GM12891 (cell line): ENCODE measurements at places on chromosomes 5 and 9.
A peak's percentile ranks its signal among the peaks of the same experiment; 100 is the strongest.

DNA sequence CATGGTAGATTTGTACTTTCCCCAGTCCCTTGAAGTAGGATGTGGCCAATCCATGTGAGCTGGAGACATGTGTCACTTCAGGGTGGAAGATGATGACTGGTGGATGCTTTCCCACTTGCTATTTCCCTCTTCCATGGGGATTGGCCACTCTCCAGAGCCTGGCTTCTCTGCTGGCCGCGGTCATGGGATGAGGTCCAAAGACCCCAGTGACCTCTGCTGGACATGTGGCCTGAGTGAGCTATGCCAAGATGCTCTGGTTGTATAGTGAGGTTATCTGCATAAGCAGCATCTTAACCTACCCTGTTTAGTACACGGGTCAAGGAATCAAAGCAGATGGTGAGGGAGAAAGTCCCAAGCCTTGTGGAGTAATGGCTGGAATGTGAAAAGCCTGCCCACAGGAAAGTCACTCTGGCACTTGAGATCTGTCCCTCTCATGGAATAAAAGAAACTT lies 47.1 kb downstream of the SH3PXD2B start:
- DNase-seq: no peak

DNA sequence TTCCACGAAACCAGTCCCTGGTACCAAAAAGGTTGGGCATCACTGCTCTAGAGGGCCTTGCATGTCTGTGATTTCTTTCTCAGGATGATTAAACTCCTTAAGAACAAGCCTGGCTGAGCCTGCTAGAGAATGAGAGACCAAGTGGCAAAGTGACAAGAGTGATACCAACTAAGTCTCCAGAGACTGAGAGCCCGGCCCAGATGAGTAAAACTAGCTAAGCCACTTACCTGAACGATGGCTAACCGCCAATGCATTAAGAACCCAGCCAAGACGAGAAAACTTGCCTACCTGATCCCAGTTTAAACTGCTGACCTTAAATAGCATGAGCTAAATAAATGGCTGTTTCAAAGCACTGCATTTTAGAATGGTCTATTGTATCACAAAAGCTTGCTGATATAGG lies 5.6 kb upstream of the CCDC152 start:
- DNase-seq: no peak

GRCh38 chr5:133950821-133951612 lies 17.4 kb downstream of the C5orf15 start:
- DNase-seq: no peak

- DNase-seq: no peak
Measured at GRCh38 chr5:80182809-80183580, 72.9 kb downstream of the SERINC5 start.

DNA sequence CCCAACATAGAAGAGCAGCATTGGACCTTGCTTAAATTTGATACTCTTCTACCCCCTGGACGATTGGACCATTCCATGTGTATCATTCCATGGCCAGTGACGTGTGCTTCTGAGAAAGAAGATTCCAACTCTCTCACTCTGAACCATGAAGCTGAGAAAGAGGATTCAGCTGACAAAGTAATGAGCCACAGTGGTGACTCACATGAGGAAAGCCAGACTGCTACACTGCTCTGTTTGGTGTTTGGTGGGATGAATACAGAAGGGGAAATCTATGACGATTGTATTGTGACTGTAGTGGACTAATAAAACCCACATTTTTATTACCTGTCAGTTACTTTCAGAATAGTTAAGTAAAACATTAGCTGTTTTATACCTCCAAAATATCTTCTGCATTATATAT lies 7.5 kb downstream of the HSPA5 start:
- DNase-seq: no peak

- DNase-seq: no peak
Measured at GRCh38 chr5:955886-956761, 52.5 kb upstream of the NKD2 start.

GRCh38 chr5:172669386-172670004 lies 28.4 kb downstream of the NEURL1B start:
- no peak for DNase-seq

DNA sequence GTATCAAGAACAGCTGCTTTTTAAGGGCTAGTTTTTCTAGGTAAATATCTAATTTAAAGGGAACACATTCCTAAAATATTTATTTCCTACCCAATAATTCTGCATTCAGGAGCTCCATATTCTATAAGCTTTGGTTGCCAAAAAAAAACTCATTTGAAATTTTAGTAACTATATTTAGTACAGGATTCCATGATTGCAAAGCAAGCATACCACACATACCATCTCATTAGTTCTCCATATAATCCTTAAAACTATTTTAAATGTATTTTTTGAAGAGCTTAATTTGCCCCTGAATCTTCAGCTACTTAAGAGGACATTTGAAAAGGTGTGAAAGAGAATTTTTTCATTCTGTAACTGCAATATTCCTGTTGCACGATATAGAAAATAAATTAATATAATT lies 877.0 kb downstream of the NR2F1-AS1 start:
- no peak for DNase-seq

GRCh38 chr5:95725937-95726810 lies 5.0 kb upstream of the RHOBTB3 start:
- DNase-seq: no peak

- DNase-seq: no peak
Measured at GRCh38 chr5:78326930-78327329, 32.4 kb upstream of the AP3B1 start.

GRCh38 chr5:158172005-158172404 lies 313.1 kb upstream of the CLINT1 start:
- no peak for DNase-seq

DNA sequence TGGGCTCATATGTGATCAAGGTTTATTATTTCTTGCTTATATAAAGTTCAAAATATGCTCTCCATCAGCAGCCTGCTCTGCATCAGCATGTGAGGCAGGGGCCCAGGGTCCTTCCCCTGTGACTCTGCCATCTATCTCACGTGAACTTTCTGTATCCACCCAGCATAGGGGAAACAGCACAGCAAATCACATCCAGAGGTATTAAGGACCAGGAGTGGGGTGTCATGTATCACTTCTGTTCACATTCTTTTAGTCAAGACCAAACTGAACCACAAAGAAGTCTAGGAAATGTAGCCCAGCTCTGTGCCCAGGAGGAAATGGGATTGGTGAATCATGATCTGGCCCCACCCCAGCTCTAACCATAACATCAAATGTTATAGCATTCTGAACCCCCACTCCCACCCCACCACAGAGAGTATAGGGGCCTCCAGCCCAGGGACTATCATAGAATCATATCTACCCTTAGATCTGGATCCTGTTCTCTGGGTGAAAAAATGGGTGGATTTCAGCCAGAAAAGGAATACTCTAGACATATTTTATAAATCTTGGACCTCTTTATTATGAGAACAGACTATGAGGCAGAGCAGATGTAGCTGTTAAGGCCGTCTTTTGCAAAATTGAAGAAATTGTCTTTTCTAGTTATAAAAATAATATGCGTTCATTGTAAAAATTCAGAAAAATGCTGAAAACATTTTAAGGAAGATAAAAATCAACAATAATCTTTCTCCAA lies 473.7 kb downstream of the ARHGEF28 start:
- no peak for DNase-seq

DNA sequence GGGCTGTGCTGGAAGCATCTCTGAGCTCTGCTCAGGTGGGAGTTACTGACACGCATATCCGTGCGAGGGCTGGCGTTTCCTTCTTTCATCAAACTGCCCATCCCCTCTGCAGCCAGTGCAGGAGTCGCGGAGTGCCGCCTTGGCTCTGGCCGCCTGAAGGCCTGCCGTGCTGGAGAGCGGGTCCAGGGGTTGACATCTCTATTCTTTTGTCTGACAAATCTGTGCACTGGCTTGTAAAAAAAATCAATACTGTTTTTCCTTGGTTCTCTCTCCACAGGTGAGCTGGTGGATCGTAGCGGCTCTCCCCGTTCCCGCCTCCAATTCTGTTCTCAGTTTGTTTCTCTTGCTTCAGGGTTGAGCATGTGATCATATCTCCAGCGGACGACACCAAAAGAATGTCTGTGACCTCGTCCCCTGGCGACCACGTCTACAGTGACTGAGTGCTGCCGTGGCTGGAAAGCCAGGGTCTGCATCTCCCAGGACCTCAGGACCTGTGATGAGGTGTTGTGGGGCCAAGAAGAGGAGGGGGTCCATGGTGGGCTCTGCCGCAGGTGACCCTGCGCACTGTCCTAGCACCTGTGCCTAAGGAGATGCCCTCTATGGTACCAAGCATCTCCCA lies 214.3 kb upstream of the IRX4 start:
- DNase-seq: no peak

DNA sequence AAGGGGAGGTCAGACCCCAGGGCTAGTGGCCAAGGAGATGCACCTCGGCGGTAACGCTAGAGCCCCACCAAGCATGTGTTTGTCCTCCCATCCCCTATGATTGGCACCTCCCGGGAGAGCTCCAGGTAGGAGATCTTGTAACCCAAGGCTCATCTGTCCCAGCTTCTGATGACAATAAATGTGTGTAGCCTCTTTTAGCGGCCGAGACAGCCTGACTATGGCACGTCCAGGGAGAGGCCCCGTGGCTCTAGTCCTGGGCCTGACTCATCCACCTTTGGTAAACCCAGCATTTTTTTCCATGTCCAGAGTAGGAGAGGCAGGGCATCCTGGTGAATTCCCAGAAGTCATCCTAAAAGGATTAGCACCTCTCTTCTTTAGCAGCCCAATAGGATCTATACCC lies 39.2 kb downstream of the IRF1 start:
- DNase-seq: no peak

DNA sequence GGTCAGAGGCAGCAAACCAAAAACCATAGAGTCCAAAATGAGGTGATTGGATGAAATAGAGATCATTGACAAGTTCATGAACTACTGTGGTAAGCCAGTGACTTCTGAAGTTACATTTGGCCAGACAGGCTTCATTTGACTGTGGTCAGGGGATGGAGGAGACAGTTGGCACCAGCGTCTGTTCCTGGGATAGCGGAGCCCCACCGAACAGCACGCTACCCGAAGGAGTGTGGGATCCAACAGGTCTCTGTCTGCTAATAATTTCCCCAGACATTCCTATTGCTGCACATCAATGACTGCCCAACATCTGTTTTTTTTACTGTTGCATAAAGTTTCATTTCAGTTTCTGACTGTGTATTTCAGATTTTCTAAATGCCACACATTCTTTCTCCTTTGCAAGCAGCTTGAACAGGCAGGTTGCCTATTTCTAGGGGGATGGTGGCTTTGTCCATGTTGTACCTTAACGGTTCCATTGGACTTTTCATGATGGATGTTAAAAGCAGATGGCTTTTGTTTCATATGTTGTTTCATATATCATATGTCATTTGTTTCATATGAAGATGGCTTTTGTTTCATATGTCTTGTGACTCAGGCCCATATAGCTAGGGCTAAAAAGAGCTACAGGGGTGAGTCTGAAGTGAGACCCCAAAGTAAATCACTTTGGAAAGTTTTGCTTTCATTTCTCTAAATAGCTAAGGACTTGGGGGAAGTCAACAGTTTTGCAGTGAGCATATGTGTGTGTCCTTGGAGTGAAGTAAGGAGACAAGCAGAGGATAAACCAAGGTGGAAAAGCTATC lies 180.8 kb downstream of the GOLPH3 start:
- DNase-seq: no peak

DNA sequence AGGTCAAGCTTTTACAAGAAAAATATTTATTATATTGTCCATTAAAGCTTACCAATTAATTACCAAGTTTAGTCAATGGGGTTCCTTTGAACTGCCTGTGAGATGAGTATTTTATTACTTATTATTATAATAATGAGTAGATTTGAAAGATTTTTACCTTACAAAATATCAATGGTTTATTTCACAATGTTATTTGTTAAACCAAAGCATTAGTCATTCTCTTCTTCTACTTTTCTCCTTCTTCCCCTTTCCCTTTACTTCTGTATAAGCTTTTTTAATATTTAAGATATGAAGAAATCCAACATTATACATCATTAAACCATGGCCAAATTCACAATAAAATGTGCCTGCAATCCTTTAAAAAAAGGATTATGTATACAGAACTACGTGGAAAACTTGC lies 369.5 kb downstream of the ARL15 start:
- no peak for DNase-seq

DNA sequence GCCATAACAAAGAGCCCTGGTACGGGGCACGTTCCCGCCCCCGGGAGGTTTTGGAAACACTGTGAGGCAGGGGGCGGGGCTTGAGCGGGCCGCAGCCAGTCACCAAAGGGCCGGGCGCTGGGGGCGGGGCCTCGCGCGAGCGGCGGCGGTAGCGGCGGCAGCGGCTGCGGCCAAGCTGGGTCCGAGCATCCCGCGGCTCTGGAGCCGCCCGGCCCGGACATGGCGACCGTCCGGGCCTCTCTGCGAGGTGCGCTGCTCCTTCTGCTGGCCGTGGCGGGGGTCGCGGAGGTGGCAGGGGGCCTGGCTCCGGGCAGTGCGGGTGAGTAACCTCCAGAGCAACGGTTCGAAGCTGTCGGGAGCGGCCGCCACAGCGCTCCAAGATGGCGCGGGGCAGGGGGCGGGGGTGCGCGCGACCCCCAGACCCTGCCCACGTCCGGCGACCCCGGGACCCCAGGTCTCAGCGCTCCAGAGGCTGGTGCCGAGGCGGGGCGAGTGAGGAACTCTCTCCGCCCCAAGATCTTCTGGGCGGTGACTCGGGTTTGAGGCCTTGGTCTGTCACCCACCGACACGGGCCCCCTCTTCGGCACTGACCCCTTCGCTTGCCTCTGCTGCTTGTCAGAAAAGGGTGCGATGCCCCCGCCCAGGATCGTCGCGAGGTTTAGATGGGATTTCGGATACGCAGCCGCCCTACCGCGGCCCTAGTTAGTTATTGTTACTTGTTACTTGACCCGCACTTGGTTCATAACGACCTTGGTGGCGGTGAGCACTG lies at the start of gene RECK:
RECK (plus strand) TSS at position 134 of the 769 bp plus-strand sequence; CDS start at position 220, 86 bp downstream.
- DNase-seq: peak; percentile 82

- DNase-seq: no peak
Measured at GRCh38 chr9:12916042-12916441, 141.2 kb downstream of the LURAP1L start.

DNA sequence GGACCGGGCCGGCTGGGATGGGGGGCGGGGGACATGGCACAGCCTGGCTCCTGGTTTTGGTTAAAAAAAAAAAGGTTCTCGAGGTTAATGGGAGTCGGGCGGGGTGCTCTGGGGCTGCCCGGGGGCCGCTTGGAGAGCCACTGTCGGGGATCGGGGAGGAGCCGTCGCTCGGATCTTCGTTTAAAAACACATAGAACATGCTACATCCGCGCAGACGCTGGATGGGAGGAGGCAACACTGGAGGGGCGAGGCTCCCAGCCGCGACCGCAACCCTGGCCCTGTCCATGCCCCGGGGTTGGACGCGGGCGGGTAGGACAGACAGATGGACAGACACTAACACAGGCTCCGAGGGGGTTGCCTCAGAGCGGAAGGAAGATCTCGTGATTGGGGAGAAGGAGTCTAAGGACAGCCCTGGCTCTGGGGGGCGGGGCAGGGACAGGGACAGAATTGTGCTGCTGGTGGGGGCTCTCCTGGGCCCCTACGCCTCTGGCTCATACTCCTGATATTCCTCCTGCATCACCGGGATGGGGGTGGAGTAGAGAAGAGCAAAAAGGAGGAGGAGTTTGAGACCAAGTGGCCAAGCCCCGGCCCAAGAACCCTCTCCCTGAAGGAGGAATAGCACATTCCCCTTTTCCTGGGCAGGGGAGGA lies 9.9 kb downstream of the SNCB start:
- DNase-seq: no peak

GRCh38 chr9:99187311-99187710 lies 34.4 kb downstream of the ALG2 start:
- DNase-seq: no peak

GRCh38 chr5:146344155-146345118 lies 5.8 kb downstream of the POU4F3 start:
- no peak for DNase-seq
